ENCODE measurements at places on chromosomes 7 and 10. TPM values are rescaled to one million over a fixed set of nuclear protein-coding genes. Genes with fewer than 3 reads are reported as not detected.

DNA sequence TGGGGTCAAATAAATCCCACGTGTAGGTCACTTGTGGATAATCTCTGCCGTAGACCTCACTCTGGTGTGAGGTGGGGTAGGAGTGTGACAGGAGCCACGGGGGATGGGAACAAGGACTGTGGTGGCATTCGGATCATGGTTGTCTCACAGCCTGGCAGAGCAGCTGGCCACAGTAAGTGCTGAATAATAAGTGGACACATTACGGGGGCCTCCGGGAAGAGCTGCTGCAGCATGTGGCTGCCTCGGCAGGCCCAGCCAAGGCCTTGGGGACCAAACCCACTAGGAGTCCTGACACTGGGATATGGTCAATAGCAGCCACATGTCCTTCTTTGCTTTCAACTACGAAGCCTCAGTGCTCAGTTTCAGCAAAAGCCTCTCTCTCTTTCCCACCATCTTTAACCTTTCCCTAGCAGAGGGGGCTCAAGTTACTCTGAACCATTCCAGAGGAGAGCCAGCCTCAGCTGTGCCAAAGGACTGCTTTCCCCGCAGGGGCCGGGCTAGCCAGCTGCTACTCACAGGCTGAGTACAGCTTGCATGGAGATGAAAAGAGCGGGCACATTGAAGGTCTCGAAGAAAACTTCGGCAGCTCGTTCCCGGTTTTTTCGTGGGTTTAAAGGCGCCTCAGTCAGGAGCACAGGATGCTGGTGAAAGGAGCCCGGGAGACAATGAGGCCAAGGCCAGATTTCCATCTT, 17.3 kb downstream of the ACTR1A start:
- no peak for DNase-seq

DNA sequence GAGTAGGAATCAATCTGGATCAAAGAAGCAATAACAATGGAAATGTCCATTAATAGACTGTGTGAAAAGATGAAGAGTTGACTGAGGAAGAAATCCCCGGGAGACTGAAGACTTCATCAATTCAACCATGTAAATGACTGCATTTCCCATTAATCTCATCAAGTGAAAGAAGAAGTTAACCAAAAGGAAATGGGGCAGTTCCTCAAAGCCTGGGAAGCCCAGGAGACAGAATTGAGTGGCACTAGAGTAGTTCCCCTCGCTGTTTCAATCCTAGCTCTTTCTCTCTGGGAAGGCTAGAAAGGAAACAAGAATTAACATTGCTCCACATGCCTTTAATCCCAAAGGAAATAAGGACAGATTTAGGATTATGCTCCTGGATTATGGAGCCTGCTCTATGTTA, 4.8 kb upstream of the OR6V1 start:
- DNase-seq = no peak

- DNase-seq = no peak
Observed at GRCh38 chr7:138892812-138893211, 88.4 kb downstream of the KIAA1549 start.

DNA sequence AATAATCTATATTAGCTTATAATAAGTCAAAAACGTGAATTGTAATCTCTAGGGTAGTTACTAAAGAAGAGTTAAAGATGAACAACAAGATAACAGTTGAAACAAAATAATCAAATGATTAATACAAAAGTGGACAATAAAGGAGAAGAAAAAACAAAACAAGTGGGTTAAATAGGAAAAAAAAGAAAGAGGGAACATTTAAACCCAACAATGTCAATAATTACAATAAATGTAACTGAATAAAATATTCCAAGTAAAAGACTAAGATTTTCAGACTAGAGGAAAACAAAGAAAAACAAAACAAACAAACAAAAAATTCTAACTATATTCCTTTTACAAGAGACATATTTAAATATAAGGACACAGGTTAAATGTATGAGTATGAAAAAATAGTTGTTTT, 38.0 kb upstream of the ZEB1 start:
- no peak for DNase-seq

ST8SIA6 gene
- 5.2 TPM for total RNA-seq

GRCh38 chr10:132346806-132347205, 14.8 kb downstream of the LRRC27 start:
- DNase-seq = no peak

WNT8B gene
- not detected for total RNA-seq
